ENCODE measurements at places on chromosomes 13 and 19.

DNA sequence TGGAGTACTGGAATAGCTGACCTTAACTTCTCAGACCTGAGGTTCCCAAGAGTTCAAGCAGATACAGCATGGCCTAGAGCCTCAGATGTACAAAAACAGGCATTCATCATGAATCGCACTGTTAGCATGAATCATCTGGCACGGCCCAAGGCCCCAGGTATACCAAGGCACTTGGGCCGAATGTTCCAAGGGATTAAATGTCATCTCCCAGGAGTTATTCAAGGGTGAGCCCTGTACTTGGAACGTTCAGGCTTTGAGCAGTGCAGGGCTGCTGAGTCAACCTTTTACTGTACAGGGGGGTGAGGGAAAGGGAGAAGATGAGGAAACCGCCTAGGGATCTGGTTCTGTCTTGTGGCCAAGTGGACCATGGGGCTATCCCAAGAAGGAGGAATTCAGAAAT lies 6.3 kb downstream of the KLK3 start:
- no peak for DNase-seq

- DNase-seq, result no peak
Measured at GRCh38 chr13:107865318-107865575, 350.1 kb downstream of the LIG4 start.

DNA sequence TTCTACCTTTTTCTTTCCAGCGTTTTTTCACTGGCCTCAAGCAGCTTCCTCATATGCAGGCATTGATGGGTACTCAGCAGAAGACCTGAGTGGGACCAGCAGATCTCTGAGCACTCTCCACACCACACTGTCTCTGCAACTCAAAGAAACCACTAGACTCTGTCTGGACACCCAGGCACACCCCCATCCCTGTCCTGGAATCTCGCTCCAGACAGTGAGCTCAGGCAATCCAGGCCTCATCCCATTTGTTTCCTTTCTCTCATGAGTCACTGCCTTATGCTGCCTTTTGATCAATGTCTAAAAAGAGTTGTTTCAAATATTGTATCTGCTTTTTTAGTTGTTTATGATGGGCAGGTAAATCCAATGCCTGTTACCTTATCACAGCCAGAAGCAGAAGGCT lies 19.7 kb upstream of the POP4 start:
- no peak for DNase-seq

DNA sequence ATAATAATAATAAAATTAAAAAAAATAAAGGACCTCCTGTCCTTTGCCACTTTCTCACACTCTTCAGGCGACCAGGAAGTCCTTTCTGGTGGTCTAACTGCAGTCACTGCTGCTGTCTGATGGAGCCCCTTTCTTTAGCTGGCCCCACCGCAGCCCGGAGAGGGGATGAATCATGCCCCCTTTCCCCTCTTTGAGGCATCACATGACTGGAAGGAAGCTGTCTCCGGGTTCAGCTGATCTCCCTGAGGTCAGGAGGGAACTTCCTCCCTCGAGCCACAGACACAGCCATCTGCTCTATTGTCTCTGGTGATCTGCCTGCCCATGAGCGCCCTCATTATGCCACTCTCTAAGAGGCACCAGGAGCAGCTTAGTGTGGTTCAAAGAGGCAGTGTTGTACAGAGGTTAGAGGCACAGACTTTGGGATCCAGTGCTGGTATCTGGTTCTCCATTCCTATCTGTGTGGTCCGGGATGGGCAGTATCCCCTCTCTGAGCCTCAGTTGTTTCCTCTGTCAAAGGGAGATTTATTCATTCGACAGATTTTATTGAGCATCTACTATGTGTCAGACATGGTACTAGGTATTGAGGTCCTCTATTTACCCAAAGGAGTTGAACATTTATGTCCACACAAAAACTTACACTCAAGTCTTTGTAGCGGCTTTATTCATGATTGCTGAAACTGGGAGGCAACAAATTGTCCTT lies 30.0 kb downstream of the VAV1 start:
- DNase-seq, result peak; percentile 70

DNA sequence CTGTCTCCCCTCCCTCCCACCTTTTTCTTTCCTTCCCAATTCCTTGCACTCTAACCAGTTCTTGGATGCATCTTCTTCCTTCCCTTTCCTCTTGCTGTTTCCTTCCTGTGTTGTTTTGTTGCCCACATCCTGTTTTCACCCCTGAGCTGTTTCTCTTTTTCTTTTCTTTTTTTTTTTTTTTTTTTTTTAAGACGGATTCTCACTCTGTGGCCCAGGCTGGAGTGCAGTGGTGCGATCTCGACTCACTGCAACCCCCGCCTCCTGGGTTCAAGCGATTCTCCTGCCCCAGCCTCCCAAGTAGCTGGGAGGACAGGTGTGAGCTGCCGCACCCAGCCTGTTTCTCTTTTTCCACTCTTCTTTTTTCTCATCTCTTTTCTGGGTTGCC lies 6.9 kb downstream of the MYADM start:
- no peak for DNase-seq

DNA sequence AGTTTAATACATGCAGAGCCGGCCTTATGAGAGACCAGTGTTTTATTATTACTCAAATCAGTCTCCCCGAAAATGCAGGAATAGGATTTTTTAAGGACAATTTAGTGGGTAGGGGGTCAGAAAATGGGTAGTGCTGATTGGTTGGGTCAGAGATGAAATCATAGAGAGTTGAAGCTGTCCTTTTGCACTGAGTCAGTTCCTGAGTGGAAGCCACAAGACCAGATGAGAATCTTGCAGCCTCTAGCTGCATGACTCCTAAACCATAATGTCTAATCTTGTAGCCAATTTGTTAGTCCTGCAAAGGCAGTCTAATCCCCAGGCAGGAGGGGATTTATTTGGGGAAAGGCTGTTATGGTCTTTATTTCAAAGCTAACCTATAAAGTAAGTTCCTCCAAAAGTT lies 1163.9 kb downstream of the DIAPH3 start:
- no peak for DNase-seq

- no peak for DNase-seq
Measured at GRCh38 chr13:89828506-89828905, 1519.0 kb upstream of the MIR17HG start.

GRCh38 chr19:41064974-41065569 lies 23.2 kb upstream of the CYP2A13 start:
- no peak for DNase-seq

DNA sequence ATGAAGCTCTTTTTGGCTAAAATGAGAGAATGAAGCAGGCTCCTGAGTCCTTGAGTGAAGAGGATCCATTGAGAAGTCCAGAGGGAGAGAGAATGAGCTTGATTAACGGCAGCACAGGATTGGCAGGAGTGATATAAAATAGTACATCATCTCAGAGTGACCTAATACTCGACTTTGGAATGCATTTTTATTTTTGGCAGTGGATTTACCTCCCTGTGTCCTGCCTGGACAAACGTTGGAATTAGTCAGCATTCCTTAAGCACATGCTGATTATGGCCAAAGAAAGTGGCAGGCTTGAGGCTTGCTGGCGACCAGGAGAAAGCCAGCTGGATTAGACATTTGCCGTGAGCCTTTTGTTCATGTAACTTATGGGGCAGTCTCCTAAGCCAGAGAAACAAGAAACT lies 22.9 kb downstream of the LRCH1 start:
- DNase-seq, result no peak

- no peak for DNase-seq
Measured at GRCh38 chr13:72570019-72570418, 157.4 kb downstream of the MZT1 start.

DNA sequence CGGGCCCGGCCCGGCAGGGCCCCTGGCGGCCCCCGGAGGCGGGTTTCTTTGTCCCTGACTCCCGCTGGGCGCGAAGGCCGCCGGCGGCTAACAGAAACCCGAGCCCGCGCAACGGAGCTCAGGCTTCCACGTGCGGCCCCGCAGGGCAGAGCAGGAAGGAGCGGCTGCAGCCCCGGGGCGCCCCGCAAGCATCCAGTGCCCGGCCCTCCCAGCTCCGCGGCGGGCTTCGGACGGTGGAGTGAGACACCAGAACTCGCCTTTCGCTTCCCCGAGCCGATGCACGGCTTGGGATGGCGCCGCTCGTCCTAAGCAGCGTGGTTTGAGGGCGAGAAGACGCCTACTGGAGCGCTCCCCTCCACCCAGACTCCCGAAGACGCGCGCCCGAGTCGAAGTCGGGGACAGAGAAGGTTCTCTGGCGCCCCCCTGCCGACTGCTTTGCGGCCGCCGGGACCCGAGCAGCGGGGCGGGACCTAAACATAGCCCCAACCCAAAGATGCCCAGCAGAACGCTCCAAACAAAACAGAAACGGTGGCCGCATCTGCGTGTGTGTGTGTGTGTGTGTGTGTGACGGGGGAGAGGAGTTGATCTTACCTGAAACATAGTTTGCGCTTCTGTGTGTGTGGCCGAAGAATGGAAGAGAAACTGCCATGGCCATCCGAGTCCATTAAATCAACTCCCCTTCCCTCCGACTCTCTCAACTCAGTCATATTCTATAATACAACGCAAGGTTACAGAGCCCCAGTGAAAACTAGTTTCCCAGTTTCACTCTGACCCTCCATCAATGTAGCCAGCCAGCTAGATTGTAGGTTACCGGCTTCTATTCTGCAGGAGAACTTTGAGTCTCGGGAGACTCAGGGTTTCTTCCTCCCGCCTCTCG lies 629 bp upstream of the FGF9 start:
- DNase-seq, result no peak

DNA sequence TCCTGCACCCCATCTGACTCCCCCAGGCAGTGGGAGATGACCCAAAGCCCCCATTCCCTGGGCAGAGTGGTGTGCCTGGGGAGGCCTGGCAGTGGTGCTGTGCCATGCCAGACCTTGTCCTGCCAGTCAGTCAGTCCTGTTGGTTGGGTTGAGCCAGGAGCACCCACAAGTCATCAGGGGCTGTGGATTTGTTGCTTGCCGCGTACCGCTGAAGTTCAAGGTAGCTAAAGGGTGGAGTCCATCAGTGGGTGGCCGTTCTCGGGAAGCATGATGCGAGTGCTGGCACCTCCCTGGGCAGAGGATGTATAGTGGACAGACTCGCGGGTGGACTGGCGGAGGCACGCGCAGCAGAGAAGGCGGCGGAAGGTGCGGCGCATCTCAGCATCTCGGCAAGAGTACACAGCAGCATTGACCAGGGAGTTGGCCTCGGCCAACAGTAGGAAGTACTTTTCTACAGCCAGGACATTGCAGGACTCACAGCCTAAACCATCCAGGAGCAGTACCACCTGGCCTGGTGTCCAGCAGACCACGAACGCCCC lies 3.9 kb downstream of the LPAR2 start:
- DNase-seq, result no peak

GRCh38 chr19:15623711-15624318 lies 8.8 kb downstream of the CYP4F8 start:
- DNase-seq, result no peak

DNA sequence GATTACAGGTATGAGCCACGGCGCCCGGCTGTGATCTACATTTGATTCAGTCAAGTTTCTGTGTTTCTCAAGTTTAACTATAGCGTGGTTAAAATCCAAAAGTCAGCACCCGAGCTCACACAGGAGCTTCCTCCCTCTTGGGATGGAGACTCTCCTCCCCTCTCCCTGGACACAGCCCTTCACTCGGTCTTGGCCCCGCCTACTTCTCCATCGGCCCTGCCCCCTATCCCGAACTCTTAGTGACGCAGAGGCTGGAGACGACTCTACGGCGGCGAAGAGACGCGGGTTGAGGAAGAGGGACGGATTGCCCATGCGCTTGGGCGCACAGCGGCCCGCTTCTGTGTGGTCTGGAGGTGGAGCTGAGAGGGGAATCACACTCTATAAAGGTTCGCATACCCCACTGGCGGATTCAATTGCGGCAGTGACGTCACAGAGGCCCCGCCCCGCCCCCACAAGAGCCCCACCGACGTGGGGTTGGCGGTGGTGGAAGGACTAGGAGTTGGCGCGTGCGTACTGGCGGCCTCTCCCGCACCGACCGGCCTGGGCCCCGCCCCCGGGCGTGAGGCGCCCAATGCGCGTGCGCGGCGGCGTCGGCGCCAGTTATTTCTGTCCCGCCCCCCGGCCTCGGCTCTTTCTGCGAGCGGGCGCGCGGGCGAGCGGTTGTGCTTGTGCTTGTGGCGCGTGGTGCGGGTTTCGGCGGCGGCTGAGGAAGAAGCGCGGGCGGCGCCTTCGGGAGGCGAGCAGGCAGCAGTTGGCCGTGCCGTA lies at the start of gene TRIM28:
TRIM28 (plus strand) TSS at position 239 of the 765 bp plus-strand sequence. CDS start 694 bp downstream, outside the sequence.
- DNase-seq, result peak; percentile 100

- DNase-seq, result peak; percentile 20
Measured at GRCh38 chr13:32316028-32316339, 676 bp downstream of the BRCA2 start.

DNA sequence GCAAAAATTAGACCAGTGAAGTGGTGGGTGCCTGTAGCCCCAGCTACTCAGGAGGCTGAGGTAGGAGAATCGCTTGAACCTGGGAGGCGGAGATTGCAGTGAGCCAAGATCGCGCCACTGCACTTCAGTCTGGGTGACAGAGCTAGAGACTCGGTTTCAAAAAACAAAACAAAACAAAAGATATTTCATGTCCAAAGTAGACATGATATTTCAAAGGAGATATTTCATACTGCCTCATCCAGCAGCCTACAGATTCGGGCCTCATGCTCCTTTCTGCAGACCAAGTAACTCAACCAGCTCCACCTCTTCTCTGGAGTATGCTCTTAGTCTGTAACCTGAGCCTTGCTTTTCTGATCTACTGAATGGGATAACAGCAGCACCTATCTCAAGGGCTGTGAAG lies 15.0 kb downstream of the ZC3H4 start:
- DNase-seq, result no peak

DNA sequence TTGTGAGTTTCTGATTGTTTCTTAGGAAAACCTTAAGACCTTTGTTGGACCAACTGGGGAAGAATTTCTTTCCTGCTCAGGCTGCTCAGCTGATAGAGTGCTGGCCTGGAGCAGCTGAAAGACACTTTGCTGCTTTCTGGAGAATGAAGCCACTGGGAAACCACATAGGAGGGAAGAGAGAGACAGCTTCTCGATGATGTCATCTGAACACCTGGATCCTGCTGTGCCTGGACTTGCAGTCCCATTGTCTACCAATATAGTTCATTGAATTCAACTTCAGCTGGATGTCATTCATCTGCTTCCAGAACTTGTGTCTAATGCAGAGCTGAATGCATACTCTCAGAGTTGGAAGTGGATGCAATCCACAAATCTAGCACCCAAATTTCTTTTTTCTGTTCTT lies 34.3 kb upstream of the TSHZ3 start:
- no peak for DNase-seq

- DNase-seq, result no peak
Measured at GRCh38 chr13:111344471-111345191, 24.2 kb downstream of the TEX29 start.

- DNase-seq, result no peak
Measured at GRCh38 chr19:21410166-21410565, 13.2 kb downstream of the ZNF493 start.

- DNase-seq, result no peak
Measured at GRCh38 chr13:112828082-112828699, 138.4 kb downstream of the ATP11A start.

DNA sequence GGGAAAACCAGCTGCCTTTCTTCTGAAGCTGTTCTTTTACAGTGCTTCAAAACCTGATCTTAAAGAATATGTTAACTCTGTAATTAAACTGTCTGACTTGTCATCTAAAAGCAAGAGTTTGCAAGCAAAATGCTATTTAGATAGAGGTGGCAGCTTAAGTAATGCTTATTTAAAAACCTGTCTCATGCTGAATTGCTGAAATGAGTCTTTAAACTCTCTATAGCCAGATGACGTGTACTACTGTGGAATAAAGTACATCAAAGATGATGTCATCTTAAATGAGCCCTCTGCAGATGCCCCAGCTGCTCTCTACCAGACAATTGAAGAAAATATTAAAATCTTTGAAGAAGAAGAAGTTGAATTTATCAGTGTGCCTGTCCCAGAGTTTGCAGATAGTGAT lies 22.9 kb downstream of the ITM2B start:
- DNase-seq, result no peak

Data from stimulated activated CD4-positive, alpha-beta T cell treated with anti-CD3 and anti-CD28 coated beads, TNF-alpha, amount 100 ng/mL, for 48 hours (primary cell).